ENCODE measurements at places on chromosomes 4 and X.

- no peak for DNase-seq
Observed at GRCh38 chr4:156677131-156677531, 294.5 kb downstream of the PDGFC start.

GRCh38 chr4:2062808-2063524 is 3.8 kb downstream of the NAT8L start:
- no peak for DNase-seq

GRCh38 chr4:24858026-24858425 is 54.8 kb downstream of the CCDC149 start:
- no peak for DNase-seq

- no peak for DNase-seq
Observed at GRCh38 chr4:162582180-162582579, 418.4 kb upstream of the FSTL5 start.

DNA sequence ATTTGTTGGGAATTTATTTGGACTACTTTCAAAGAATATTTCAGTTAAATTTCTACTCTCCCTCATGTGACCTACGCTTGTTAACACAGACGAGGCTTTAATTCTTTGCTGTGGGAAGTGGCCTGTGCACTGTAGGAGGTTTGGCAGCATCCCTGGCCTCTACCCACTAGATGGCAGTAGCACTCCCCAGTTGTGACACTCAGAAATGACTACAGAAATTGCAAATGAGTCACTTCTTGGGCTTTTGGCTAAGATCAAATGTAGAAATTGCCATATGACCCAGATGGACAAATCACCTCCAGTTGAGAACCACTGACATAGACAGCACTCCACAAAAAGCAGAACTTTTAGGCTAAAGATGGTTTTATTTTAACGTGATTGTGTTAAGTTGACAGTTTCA is 22.1 kb downstream of the PIR start:
- no peak for DNase-seq

GRCh38 chr4:1246111-1246881 is 2.6 kb downstream of the CTBP1 start:
- DNase-seq = no peak

GRCh38 chr4:2284934-2285612 is 23.2 kb upstream of the MXD4 start:
- no peak for DNase-seq

DNA sequence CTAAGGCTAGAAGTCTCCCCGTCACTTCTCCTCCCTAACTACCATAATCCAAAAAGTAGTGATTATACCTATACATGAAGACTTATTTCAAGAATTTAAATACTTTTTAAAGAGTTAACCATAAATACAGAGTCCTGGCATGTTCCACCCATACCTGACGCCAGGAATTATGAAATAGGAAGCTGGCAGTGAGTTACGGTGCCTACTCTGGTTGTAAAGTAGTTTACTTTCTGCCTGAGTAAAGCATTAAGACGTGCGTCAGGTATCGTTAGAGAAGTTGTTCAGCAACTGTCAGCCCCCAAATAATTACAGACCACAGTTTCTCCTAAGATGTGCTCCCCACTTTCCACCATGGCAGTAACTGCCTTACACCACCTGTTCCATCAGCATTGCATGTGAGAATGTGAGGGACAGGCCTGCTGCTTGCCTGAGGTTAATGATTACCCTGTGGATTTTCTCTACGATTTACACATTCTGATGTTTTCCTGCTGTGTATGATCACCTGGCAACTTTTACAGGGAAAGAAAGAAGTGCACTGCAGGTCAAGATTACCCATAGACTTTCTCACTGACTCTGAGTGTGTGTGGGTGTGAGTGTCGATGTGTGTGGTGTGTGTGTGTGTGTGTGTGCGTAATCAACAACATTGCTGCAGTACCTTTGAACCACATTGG is 92.3 kb upstream of the SLC7A11 start:
- DNase-seq = no peak
